ENCODE measurements at places on chromosomes 1 and 21.

DNA sequence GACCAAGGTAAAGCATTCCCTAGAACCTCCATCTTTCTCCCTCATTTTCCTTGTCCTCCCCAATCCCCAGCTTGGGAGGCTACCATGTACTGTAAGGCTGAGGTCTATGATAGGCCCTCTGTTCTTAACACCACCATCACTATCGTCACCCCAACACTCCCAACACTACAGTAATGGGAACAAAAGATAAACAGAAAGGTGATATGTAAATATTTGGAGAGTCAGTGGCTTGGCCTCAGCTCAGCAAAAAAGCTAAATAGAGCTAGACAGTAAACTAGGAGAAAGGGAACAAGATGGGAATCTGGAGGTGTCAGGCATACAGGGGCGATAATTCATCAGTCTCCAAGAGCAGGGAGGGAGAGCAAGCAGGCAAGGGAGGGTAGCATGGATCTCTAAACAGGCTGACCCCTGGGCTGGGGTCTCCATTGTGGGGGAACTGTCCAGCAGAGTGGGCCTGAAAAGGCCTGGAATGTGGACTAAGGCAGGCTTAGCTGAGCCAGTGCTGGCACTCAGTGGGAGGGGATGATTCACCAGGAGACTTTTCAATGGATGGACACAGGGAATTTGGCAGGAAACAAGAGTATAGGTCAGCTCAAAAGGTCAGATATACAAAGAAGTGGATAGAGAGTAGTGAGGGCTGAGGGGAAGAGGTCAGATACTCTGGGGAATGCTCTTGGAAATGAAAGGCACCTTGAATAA lies 6.7 kb downstream of the WNT2B start:
- DNase-seq: no peak

DNA sequence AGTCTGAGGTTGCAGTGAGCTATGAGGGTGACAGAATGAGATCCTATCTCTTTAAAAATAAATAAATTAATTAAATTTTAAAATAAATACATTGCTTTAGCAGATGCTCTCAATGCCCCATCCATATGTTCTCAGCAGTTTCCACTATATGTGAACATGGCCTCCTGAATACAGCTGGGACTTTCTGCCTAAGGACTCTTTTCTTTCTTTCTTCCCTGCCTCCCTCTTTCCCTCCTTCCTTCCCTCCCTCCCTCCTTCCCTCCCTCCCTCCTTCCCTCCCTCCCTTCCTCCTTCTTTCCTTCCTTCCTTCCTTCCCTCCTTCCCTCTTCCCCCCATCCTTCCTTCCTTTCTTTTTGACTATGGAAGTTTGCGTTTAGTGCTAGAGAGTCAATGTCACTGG lies 10.2 kb upstream of the GRIK1 start:
- no peak for DNase-seq

GRCh38 chr1:152967201-152967600 lies 3.2 kb upstream of the SPRR4 start:
- peak; percentile 17 for DNase-seq

DNA sequence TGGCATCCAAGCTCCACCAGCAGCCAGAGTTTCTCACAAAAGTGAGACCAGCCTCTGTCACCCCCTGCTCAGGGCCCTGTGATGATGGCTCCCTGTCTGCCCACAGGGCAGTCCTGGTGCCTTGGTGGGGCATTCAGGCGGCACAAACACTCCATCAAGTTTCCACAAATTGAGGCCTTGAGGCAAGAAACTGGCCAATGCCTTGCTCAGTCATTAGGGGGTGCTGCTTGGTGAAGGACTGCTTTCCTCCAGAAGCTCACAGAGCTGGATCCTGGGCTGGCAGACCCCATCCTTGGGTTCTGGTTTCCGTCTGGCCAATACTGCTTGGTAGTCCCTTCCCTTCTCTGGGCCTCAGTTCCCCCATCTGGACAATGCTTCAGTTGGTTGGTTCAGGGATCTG lies 12.5 kb upstream of the AHDC1 start:
- DNase-seq: no peak

DNA sequence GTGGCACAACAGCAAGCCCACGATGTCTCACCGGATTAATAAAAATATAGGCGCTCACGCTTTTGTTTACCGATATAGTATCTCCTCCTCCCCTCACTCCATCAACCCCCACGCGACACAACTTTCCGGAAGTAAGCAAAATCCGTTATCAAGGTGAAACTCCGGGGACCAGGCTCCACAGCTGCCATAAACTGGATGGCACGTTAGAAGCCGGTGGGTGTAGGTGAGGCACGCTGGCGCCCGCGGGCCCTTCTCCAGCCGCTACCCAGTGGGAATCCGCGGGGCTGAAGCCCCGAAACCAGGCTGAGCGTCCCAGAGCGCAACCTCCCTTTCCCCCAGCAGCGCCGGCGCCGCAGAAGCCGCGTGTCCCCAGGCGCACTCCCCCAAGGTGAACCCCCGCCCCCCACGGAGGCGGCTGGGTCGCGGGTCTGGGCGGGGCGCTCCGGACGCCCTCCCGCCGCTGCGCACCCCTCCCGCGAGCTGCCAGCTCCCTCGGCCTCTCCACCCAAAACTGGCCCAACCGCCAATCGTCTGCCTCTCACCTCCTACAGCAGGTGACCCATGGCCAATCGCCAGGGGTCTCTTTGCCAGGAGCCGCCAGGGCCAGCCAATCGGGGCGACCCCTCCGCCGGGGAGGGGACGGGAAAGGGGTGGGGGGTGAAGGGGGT lies 112.4 kb downstream of the OSBPL9 start:
- DNase-seq: peak; percentile 97

DNA sequence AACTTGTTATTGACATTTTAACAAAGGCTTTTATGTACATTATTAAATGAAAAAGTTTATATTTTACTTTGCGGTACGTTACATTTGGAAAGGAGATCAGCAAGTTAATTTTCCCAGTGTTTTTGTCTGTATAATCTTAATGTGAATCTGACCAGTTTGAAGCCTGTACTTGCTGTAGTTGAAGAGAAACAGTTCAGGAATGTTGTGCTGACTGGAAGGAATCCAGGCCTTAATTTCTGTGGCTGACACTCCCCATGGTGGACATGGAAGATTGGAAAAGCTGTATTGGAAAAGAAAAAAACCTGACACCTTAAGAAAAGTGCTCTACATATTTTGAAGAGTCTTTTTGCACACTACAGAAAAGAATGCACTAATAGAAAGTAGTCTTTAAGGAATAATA lies 15.5 kb downstream of the LEPR start:
- DNase-seq: no peak

Data from GM06990 (cell line).